RPMI8226 (cell line): ENCODE measurements at places on chromosomes 4 and X.

- DNase-seq, result no peak
Observed at GRCh38 chr4:7569810-7570783, 135.4 kb upstream of the PSAPL1 start.

- no peak for DNase-seq
Observed at GRCh38 chr4:121674696-121675095, 22.1 kb downstream of the ANXA5 start.

- DNase-seq, result peak; percentile 57
Observed at GRCh38 chrX:32530802-32531403, 680.4 kb downstream of the DMD start.

DNA sequence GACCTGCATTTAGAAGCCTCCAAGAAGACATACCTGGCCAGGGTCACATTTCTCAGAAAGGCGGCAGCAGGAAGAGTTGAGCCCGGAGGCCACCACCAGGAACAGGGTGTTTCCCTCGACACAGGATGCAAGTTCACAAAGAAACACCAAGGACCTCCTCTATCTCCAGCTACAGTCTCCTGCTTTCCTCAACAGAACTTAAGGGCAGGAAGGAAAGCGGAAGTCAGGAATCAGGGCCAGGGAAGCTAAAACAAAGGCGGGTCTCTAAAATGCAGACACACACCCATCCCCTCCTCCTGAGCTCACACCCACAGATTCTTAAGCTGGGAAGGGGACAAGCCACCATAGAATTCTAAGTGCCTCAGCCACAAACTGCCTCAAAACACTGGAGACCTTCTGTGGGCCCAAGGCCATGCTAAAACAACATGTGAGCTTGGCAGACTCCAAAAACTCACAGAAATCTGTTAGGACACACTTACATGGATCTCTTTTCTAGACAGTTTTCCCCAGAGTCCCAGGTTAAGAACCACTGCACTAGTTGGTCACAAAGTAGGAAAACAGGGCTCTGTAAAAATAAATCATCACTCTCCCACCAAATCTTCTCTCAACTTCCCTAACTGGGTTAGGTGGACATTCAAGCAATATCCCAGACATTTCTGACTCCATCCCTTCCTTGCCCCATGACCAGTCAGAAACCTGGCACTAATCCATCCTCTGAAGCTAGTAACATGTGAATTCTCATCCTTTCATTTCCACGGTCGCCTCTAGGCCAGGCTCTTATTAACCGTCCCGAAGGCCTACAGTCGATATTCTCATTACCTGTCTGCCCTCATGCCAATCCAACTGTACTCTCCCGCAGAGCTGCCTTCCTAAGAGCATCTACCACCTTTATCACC is 163.2 kb downstream of the APBB2 start:
- DNase-seq, result no peak

GRCh38 chr4:143230683-143231082 is 46.0 kb downstream of the USP38 start:
- DNase-seq, result no peak

DNA sequence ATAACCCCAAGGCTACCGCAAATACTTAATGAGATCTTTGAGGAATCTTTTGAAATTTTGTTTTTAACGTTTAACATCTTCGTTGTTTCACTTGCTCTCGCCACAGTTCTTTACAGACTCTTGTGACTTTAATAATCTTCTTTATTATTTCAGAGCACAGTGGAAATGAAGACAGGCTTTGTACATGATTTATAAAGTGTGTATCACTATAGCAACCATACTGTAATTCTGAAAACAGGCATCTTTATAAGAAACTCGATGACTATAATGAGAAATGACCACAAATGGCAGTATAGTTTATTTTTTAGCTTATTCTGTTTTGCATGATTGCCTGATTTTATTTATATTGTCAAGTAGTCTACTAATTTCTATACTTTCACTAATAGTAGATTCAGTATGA is 224.4 kb upstream of the GALNTL6 start:
- DNase-seq, result no peak

GRCh38 chr4:154551872-154552686 is 1.9 kb upstream of the PLRG1 start:
- peak; percentile 57 for DNase-seq

- DNase-seq, result no peak
Observed at GRCh38 chrX:63747331-63747730, 37.7 kb downstream of the ARHGEF9 start.

GRCh38 chr4:156971676-156972378 is at the start of gene PDGFC:
Gene PDGFC, minus strand, starts transcription at chr4:156971799. Its CDS starts 896 bp downstream, at chr4:156970903.
- DNase-seq, result peak; percentile 51

DNA sequence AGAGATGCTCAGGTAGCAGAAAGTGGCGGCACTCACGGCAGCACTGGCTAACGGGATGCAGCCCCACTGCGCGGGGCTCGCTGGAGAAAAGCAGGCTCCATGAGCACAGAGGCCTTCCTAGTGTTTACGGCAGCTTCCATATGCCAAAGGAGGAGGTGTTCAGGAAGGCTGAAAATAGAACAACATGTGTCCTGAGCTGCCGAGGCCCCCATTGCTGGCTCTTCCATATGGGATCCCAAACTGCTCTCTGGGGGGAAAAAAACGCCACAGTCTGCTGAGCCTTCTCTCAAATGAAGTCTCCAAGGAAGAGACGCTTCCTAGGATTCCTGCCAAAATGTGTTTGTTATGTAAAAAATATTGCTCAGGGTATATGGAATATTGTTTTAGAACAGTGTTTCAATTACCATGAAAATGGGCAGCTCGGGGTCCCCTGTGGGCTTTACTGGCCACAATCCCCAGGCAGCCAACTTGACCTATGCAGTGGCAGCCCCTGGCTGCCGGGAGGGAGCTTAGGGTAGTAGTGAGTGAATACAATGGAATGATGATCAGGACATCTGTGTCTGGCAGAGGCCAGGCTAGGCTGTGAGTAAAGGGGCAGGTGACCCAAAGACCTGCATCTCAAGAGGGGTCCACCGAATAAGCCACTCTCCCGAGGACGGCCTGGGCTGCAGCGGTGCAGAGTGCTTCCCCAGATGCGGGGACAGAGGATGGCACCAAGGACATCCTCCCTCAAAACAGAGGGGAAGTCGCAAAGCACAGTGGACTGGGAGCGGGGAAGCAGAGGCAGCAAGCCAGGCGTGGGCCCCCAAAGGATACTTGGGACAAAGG is 170.1 kb downstream of the AFAP1 start:
- no peak for DNase-seq

DNA sequence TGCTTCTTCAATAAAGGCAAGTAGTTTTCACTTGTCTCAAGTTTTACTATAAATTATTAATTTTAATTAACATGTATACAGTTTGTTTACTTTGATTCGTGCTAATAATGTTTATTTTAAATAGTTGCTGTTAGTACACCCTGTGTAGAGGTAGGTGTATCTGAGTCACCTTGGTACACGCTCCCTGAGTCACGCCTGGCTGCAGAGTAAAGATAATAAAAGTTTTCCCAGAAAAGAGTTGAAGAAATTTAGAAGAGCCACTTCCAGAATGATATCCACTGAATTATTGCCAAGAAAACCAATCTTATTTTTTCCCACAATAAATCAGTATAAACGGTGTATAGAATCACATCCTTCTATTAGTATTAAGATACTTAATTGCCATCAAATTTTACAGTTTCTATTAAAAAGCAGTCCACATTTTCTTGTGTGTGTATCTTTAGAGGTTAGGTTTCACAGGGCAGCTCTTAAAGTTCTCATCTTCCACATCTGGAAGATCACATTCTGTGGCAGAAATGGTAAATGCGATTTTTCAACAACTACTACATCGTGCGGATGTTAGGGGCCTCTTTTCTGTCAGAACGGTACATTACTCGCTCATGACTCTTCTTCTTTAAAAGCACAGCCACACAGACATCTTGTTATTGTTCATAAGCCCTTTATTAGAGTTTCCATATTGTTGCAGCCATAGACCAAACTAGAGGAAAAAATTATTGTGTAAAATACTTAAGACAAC is 55.4 kb downstream of the HADH start:
- no peak for DNase-seq

DNA sequence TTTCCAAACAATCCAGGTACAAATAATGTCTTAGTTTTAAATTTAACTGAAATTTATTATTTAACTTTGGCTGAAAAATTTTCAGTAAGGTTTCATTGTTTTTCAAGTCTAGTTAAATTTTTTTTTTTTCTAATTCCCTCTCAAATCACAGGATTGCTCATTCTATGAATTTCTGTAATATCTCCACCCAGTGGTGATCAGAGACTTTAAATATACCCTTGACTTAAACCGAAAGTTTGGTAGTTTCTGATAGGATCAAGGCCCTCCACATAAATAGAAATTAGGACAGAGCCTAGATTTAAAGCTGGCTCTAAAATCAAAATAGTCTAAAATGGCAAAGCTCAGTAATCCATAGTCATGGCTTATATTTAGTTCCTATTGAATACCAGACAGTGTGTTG is 175.4 kb downstream of the TBCK start:
- DNase-seq, result no peak

DNA sequence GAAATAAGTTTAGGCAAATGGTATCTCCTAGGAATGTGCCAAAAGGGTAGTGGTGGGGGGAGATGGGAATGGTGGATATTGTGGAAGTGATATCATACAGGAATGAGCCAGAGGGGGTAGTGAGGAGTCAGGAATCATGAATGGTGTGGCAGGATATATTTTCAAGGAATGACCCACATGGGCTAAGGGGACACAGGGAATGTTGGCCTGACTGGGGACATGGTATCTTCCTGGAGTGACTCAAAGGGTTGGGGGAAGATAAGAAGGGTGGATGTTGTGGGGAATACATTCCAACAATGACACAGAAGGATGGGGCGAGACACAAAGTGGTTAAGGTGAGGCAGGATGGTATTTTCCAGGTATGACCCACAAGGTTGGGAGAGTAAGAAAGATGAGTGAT is 60.6 kb downstream of the MAOA start:
- DNase-seq, result no peak

DNA sequence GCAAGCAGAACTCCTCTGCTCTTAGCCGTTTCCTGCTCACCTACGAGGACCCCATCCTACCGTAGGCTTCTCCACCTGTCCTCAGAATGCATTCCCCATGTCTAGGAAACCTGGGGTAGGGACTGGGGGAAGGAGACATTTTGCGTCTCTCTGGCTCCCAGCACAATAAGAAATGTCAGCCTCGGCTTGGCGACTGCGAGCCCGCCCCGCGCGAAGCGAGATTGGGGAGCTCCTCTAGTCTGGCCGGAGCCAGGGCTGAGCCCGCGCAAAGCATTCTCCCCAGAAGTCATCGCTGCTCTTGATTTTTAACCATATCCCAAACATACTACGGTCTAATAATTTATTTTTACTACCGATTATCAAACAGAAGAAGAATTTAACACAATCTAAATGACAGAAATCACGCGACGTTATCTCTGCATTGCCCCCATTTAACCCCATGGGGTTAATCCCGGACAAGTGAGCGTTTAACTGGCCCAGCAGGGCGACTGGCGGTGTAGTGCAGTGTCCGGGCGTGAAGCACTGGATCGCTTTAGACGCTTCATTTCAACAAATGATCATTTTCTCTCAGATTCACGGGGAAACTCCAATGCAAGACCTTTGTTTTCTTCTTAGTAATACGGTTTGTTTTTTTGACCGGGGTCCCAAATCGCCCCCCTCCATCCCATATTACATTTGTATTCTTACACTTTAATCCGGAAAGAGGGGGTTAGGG is 8.0 kb upstream of the PITX2 start:
- DNase-seq, result no peak

- no peak for DNase-seq
Observed at GRCh38 chrX:118566359-118566758, 70.7 kb downstream of the DOCK11 start.

DNA sequence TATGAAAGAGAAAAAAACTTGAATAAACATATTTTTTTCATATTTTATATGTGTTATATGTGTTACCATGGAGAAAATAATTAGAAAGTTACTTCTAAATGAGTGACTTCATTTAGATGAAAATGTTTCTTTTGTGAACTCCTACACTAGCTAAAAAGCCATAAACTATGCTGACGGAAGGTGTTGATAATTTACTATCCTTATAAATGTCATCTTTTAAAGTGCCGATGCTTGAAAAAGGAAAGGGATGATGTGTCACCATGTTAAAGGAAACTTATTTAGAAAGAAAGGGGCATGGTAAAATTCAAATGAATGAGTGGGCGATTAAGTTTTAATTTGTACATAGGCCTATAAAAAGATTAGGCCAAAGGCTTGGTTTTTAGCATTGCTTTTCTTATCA is 133.8 kb downstream of the SPRY1 start:
- no peak for DNase-seq

- no peak for DNase-seq
Observed at GRCh38 chr4:180650273-180650672, 1592.9 kb upstream of the TENM3 start.

DNA sequence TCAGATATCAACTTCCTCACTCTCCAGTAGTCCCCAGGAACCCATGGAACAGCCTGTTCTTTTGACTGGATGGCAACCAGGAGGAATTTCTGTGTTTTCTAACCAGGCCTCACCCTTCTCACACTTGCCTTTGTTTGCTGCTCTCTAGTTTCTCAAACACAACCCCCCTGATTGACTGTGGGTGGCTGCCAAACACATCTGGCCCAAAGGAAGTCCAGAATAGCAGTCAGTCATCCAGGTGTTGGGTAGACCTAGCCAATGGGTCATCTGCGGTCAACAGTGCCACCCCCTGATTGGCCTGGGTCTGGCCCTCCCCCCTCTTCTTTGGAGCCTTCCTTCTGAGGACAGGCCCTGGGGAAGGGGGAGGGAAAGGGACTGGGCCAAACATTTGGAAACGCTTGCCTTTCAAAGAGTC is 53.7 kb downstream of the MSX1 start:
- DNase-seq, result no peak

GRCh38 chrX:103889216-103889615 is 57.2 kb upstream of the RAB9B start:
- no peak for DNase-seq
